Endodermal cell (in vitro differentiated cells): ENCODE measurements at places on chromosomes 5 and 9.

- DNase-seq: no peak
Measured at GRCh38 chr9:104386425-104387069, 117.5 kb upstream of the OR13F1 start.

DNA sequence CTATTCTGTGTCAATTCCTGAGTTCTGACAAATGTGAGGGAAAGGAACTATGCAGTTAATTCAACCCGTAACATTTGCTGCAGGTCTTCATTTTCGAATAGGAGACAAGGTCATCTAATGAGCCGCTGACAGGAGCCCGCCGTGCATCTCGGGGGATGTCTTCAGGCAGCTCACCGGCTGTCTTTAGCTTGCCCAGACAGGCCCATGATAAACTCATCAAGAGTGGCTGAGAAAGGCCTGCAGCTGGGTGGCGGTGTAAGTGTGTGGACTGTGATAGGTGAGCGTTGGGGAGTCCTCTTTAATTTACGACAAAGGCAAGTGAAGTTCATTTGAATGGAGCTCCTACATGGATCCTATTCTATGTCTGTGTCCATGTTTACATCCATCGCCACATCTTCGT, 190.5 kb downstream of the ADCY2 start:
- no peak for DNase-seq

DNA sequence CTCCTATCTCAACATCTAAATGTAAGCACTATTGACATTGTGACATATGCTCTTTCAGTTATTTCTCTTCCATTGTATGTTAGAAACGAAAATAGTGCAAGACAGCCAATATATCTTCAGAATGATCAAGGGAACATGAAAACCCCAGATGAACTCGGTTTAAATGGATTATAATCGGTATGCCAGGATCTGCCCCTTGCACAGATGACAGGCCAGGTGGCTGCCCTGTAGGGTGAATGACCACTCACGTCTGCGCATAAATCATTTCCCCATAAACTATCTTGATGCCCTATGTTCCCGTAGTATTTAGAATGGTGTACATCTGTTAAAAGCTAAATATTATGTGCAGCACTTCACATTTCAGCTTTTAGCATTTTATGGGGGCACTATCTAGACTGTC, 69.7 kb upstream of the RANBP3L start:
- no peak for DNase-seq

GRCh38 chr9:108643731-108644510, 211.9 kb downstream of the ACTL7B start:
- DNase-seq: no peak
